Activated CD4-positive, CD25-positive, alpha-beta regulatory T cell treated with anti-CD3 and anti-CD28 coated beads, Interleukin-2, amount 50 U/mL, for 16 hours (primary cell): ENCODE measurements at places on chromosomes 1 and 21.

DNA sequence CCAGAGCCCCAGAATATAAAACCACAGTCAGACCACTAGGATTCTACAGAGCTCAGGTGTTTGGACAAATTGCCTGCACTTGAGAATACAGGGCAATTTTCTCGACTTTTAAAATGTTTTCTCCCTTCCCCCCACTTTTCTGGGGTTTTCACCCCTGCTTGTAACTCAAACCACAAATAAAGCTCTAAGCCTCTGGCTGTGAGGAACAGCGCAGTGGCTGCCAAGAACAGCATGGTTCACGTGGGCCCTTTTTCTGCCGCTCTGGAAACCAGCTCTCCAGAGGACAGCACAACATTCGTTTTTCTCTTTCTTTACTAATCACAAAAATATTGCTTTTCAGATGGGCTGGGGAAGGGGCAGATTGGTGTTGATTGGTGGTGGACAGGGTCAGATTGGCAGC, 102.2 kb upstream of the JUN start:
- no peak for DNase-seq

- no peak for DNase-seq
These were observed 4.7 kb downstream of the TAGLN2 start for GRCh38 chr1:159920651-159921050.

GRCh38 chr1:53182716-53183094, 13.9 kb upstream of the CPT2 start:
- DNase-seq: no peak

DNA sequence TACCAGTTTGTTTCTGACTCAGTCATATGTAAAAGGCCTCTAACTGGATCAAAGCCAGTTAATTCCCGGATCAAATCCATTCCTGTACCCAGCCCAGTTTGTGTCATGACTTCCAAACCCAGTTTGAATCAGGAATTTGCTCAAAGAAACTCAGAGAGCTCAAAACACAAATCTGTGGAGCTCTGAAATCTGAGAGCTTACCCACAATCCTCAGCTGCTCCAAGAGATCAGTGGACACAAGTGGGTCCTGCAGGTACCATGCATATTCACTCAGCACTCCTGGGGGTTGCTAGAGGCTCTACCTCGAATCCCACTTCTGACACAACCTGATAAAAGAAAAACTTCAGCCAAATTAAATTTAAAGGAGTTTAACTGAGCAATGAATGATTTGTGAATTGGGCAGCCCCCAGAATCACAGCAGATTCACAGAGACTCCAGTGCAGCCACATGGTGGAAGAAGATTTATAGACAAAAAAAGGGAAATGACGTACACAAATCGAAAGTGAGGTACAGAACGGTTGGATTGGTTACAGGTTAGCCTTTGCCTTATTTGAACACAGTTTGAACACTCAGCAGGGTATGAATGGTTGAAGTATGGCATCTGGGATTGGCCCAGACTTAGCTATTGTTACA, 11.9 kb upstream of the MRPL55 start:
- no peak for DNase-seq

DNA sequence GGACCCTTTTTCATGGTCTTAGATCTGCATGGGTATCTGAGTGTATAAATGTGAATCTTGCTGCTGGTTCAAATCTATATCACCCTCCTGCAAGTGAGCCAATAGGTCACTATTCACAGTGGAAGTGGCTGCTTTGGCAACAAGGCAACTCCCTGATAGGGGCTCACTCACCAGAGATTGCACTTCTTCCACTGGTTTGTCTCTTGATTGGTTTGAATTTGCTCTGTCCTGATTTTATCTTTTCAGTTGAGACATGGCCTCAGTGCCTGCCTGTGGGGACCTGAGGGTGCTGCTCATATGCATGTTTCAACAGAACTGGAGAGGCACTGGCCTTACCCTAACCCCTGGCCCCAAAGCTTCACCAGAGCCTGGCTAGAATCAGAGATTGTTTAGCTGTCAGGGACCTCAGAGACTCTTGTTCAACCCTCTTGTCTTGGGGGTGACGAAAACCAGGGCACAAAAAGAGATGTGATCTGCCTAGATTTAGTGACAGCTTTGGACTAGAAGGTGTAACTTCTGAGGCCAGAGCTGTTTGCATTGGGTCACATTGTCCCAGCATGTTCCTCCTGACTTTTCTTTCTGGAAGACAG, 16.9 kb downstream of the AVPR1B start:
- no peak for DNase-seq

DNA sequence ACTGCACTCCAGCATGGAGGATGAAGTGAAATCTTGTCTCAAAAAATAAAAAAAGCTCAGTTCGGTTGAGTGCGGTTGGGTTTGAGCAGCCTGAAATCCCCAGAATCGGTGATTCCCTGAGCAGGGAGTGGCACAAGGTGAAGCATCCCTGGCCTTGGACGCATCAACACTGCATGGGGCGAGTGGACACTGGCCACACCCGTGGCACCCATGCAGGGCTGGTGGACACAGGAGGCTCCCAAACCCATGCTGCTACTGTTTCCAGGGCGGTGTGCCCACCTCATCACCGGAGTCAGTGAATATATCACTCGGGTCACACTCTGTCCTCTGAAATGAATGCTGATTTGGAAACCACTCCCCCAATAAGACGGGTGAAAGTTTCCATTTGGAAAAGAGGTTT, 53.4 kb upstream of the ACTRT2 start:
- DNase-seq: no peak

GRCh38 chr1:201895913-201896807, 7.5 kb downstream of the SHISA4 start:
- peak; percentile 52 for DNase-seq

- no peak for DNase-seq
These were observed 72.8 kb downstream of the NRIP1 start for GRCh38 chr21:14991957-14992356.

- no peak for DNase-seq
These were observed 883 bp upstream of the EVA1B start for GRCh38 chr1:36324353-36324703.

GRCh38 chr1:150162862-150163706, 13.4 kb downstream of the PLEKHO1 start:
- no peak for DNase-seq

GRCh38 chr1:179046808-179047635, 21.3 kb downstream of the FAM20B start:
- no peak for DNase-seq

GRCh38 chr1:201763455-201764140, 65.4 kb upstream of the IPO9 start:
- DNase-seq: no peak

DNA sequence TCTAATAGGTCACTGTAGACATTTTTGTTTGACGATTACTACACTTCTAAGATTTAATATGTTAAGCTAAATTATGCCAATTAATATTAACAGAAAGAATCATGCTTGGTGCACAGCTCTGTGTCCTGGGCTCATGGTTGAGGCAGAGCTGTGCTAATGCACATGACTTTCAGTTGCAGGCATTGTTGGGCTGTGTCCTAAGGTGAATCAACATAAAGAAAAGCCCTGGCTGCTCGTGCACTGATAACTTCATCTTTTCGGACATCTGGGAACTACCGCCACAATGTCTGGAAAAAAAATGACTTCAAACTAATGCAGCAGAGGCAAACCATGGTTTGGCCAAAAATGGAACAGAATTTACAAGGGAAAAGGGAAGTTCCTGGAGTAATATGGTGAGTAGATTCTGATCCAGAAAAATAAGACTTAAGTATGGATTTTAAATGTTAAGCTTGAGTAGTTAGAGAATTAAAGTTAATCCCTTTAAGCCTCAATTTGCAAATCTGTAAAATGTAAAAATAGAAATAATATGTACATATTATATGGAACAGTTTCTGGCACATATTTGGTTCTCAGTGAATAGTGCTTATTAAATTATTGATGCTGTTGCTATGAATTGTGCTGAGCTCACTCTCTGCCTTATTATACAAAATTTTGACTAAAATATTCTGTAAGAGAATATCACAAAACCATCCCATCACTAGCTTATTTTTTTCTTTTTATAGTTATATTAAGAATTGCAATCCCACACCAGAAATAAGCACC, 186.1 kb downstream of the BRINP2 start:
- no peak for DNase-seq

DNA sequence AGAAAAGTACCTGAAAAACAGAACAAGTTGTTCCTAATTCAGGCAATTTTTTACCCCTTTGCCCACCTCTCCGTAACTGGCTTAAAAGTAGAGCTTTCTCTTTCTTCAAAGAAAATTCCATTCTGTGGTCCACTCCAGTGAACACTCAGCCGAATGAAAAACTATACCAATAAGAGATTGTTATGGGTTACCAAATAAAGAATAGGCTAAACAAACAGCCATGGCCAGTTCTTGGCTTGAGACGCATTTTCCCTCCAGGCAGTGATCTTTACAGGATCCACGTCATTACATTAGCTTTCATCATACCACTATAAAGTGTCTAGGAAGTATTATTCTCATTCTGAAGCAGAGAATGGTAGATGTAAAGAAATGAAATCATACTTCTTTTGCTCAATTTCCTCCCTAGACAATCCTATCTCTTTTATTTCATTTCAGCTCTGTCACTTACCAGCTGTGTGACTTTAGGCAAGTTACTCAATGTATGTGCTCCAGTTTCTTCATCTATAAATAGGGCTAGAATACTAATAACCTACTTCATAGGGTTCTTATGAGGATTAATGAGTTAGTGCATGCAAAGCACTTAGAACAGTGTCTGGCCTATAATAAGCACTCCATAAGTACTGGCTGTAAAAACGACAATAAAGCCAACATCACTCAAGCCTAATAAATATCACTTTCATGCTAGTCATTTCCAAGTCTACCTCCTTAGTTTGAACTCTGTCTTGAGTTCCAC, 26.5 kb upstream of the TRIM45 start:
- no peak for DNase-seq

DNA sequence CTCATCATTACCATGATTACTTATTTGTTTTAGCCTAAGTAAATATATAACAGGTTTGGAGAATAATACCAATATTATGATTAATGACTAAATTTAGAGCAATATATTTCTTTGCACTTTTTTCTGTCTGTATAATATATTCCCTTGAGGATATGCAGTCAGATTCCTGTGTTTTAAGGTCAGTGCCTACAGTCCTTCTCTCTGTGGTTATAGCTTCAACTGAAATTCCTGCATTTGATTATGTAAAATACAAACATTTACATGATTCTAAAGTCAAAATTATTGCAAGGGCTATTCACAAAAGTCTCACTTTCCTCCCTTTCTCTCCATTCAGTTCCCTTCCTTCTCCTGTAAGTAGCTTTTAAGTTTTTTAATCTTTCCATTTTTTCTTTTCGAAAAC, 142.9 kb upstream of the COL6A1 start:
- no peak for DNase-seq

DNA sequence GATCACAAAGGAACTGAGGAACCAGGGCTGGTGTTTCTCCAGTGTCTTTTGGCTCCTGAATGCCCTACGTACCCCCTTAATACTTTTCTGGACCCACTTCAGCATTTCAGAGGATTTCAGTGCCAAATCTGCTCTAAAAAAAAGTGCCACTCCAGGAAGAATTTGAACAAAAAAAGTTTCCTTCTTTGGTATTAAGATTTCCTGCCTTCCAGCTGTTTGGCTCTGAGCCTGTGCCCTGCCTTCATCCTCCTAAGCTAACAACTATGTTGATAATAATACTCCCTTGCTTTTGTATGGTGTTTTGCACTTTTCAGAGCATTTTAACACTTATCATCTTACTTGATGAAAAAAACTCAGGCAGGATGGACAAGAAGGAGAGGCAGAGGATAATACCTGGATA, 11.0 kb upstream of the RIMS3 start:
- no peak for DNase-seq

DNA sequence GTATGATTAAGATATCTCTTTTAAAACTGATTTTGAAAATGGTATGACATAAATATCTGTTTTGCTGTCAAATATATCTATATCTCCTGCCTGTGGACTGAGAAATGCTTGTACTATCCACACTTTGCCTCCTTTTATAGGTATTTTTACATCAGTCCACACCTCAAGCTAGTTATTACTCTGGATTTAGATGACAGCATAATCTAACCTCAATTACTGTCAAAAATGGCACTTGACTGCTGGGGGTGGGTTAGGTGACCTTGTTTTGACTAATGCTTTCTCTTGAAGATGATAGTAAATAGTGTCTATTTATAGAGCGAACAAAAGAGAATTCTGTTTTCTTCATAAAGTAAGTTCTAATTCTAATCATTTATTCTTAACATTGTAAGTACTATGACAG, 9.1 kb downstream of the ADGRL2 start:
- no peak for DNase-seq

DNA sequence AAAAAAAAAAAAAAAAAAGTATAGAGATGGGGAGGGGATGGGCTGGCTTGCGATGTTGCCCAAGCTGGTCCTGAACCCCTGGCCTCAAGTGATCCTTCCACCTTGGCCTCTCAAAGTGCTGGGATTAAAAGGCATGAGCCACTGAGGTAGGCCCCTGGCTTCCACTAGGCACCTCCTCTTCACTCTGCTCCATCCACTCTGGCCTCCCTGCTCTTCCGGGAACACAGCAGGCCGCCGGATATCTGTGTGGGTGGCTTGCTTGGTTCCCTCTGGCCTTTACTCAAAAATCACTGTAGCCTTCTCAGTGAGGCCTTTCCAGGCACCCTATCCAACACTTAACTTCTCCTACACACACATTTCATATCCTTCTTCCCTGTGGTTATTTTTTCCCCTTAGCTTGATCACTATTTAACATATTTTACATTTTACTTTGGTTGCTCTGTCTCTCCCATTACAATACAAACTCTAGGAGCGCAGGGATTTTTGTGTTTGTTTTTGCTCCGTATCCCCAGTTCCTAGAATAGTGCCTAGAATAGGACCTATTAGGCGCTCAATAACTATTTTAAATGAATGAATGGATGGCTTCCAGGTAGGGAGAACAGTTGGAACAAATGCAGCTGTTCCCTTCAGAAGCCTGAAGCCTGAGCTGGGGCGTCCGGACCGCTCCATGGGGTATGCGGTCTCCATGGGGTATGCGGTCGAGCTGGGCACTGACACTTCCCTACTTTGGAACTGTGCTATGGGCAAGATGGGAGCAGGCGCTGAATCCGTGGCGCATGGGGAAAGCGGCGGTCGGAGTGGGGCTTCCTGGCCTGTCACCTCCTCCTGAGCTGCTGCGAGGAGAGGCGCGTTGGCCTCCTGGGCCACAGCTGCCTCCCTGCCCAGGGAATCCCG, 46.7 kb downstream of the H3-3A start:
- no peak for DNase-seq

DNA sequence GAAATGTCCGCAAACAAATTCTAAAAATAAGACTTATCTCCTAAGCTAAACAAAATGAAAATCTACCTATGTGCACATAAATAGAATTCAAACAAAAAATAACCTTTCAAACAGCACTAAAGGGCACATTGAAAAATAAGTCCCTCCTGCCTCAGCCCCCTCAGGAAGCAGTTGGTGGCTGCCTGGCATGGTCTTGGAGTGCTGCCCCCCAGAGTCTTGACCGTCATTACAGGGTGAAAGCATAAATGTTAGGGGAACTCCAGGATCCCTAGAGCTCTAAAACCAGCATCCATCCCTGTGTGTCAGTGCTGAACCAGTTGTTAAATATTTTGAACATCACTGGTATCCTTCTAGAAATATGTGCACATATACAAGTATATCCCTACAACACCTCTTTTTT, 6.5 kb upstream of the NPL start:
- no peak for DNase-seq
